Uterus (tissue), 4 donors: ENCODE measurements at places on chromosomes 16 and 17.

GRCh38 chr17:77281904-77282367, 141.2 kb downstream of the SEC14L1 start:
- no peak for DNase-seq

GRCh38 chr17:21125862-21126261, 902 bp upstream of the DHRS7B start:
- DNase-seq: no peak

GRCh38 chr16:31265329-31266245, 5.8 kb downstream of the ITGAM start:
- no peak for DNase-seq

- DNase-seq: no peak
Observed at GRCh38 chr17:61240851-61241468, 158.7 kb upstream of the TBX2 start.

DNA sequence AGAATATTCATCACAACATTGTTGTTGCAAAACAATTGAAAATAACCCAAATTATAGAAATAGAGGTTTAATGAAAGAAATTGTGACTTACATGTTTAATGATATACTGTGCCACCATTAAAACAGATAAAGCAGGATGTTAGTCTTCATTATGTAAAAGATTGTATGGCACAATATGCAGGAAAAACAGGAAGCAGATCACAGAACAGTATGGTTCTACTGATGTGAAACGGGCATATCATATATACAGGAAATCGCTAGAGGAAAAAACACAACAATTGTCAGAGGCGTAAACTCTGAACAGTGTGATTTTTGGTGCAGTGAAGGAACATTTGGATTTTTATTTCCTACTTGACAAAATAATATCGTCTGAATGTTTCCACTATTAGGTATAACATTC, 22.0 kb downstream of the OR3A1 start:
- no peak for DNase-seq

DNA sequence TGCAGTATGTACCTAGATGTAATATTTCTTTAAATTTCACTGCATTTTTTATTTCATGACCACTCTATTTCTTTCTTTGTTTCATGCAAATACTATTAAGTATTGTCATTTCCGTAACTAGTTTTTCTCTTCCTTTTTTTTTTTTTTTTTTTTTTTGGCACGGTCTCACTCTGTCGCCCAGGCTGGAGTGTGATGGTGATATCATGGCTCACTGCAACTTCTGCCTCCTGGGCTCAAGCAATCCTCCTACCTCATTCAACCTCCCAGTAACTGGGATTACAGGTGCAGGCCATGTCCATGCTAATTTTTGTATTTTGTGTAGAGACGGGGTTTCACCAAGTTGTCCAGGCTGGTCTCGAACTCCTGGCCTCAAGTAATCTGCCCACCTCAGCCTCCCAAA, 70.7 kb downstream of the TMEM114 start:
- DNase-seq: no peak

- no peak for DNase-seq
Observed at GRCh38 chr17:9668517-9668916, 23.2 kb downstream of the USP43 start.

GRCh38 chr17:36721560-36722120, 120.3 kb downstream of the MRM1 start:
- no peak for DNase-seq

GRCh38 chr17:3692346-3692745, 3.6 kb downstream of the P2RX5 start:
- no peak for DNase-seq

GRCh38 chr16:71666928-71667707, 41.1 kb downstream of the MARVELD3 start:
- no peak for DNase-seq

DNA sequence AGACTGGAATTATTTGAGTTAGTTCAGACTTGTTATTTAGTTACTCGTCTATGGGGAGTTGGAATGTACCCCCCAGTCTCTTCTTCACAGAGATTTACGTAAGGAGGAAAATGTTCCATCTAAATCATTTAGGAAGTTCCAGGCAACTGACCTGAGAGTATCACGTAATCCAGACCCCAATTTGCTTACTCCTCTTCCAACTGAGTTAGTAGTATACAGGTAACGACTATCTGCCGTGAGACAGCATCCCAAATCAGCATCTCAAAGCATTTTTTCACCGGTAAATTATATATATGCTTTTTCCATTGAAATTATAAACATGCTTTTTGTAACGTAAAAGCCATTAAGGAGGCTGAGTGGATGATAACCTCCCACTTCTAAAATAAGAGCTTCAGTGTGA, 214.3 kb upstream of the WSB1 start:
- no peak for DNase-seq

GRCh38 chr16:87765473-87765775, 362 bp downstream of the KLHDC4 start:
- DNase-seq: no peak

DNA sequence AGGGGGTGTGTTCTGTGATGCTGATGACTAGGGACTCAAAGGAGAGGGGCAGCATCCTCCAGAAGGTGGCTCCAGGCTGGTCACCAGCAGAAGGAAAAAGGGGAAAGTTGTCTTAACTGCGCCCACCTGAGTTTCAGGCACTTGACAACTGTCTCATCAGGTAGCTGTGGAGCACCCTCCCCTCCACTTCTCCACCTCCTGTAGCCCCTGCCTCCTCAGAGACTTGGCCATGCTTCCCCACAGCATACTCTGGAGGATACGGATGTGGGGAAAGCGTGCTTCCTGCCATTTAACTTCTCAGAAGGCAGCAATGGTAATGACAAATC, 17.9 kb downstream of the CFAP20 start:
- no peak for DNase-seq

GRCh38 chr17:69142175-69142802, 594 bp upstream of the ABCA6 start:
- no peak for DNase-seq

DNA sequence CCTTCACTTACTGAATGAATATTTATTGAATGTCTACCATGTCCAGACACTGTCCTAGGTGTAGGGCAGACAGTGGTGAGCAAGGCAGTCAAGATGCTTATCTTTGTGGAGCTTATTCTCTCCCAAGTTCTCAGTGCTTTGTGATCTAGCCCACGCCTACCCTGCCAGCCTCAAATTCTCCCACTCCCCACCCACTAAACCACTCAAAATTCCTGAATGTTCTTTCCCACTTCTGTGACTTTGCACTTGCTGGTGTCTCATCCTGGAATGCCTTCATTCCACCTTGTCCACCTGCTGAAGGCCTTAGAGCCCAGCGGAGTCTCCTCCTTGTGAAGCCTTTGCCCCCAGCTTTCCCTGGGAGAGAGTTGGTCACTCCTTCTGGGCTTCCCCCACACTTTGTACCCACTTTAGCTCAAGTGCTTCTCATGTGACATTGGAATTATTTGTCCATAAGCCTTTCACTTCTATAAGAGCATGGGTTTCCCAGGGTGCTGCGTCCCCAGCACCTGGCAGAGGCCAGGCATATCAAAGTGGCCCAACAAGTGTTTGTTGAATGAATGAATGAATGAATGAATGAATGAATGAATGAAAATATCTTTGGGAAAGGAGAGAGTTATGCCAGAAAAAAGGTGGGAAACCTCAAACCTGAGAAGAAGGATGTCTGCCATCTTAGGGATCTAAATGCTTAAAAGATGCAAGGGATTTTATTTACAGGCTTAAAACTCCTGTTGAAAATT, 23.0 kb downstream of the CCDC182 start:
- DNase-seq: no peak

GRCh38 chr16:49048557-49048956, 233.1 kb downstream of the CBLN1 start:
- DNase-seq: no peak

DNA sequence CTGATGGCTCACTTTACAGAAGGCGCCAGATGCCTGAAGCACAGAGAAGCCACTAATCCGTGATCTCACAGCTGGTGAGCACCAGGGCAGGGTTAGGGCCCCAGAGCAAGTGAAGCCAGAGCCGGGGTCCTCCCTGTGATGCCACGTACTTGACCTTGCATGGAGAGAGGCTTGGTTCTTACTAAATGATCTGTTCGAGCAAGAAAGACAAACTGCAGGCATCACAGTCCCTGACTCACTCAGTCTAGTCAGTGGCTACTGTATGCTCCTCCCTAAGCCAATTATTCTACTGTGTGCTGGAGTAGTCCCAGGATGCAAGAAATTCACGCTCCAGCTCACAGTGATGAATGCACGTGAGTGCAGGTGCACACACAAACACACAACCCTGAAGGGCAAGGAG, 55.4 kb downstream of the SDK2 start:
- no peak for DNase-seq

DNA sequence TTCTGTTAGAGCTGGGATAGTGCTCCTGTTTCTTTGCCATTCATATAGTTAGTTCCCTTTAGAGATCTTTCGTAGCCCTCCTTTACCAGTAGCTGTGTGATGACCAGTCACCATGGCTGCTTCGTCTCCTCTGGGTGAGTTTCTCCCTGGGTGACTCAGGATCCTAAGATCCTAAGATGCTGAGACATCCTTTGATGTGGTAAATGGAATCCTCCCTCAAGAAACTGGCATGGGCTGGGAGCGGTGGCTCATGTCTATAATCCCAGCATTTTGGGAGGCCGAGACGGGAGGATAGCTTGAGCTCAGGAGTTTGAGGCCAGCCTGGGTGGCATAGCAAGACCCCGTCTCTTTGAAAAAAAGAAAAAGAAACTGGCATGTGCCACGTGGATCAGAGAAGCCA, 5.9 kb downstream of the PHAF1 start:
- DNase-seq: no peak

GRCh38 chr16:56048425-56049105, 142.7 kb upstream of the GNAO1 start:
- no peak for DNase-seq

DNA sequence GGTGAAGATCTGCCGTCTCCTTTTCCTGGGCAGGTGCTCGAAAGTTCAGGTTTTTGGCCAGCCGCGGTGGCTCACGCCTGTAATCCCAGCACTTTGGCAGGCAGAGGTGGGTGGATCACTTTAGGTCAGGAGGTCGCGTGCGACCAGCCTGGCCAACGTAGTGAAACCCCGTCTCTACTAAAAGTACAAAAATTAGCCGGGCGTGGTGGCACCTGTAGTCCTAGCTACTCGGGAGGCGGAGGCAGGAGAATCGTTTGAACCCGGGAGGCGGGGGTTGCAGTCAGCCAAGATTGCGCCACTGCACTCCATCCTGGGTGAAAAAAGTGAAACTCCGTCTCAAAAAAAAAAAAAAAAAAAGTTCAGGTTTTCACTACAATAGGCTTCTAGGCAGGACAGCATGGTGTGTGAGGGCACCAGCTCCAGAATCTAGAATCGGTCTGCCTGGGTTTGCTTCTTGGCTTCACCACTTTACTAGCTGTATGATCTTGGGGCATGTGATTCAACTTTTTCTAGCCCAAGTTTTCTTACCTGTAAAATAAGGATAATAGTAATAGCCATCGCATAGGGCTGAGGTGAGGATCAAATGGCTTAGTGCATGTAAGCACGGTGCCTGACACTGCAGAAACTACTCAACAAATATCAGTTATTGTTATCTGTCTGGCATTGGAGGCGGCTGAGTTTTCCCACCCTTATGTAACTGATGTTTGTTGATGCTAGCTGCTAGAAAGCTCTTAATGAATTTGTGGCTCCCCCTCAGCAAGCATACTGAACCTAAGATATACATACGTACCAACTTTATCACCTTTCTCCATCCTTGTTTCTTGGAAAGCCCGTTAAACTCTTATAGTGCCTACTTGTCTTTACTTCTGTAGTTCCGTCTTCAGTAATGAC, 1.3 kb downstream of the PSMD12 start:
- no peak for DNase-seq

DNA sequence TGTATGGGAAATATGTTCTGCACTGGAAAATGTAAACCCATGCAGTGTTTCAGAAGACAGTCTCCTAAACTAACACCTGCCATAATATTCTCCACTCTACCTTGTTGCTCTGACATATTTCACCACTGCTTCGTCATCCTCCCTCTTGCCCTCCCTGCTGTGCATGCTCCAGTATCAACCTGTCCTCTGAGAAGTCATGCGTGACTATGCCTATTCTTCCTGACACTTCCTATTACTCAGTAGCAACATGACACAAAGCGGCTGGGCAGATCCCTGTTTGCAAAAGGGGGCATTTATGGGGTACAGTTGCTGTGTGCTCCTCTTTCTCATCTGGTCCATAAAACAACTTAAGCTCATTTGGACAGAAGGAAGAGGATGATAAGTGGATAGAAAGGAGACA, 805.6 kb upstream of the EEF2KMT start:
- no peak for DNase-seq

DNA sequence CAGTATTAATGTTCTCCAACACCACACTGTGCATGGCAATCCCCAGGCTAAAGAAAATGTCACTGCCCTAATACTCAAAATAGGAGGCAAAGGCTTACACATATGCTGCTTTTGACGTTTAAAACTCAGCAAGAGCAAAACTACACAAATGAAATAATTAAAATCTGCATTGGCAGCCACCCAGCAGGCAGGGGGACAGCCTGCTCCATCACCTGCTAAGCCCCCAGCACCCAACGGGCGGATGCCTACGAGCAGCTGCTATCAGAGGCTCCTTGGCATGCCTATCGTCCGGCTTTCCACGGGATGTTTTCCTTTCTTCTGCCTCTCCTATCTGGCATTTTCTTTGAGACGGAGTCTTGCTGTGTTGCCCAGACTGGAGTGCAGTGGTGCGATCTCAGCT, 337.5 kb downstream of the SOX9 start:
- no peak for DNase-seq

DNA sequence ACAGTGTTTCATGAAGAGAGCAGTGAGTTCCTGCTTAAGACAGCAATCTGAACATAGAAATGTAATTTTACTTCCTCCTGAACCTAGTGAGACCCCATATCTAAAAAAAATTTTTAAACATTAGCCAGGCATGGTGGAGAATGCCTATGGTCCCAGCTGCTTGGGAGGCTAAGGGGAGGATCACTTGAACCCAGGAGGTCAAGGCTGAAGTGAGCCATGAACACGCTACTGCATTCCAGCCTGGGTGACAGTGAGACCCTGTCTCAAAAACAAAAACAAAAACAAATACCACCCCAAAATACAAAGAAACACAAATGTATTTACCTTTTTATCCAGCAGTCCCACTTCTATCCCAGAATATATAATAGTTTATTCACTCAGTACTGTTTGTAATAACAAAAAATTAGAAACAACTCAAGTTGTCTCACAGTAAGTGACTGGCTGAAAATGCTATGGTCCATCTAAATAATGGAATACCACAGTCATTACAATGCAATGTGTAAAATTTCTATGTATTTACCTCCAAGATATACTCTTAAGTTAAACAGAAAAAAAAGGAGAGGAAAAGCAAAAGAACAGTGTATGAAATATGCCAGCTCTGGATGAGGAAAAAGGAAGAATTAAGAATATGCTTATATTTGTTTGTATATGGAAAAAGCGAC, 16.3 kb downstream of the CFDP1 start:
- DNase-seq: no peak

- no peak for DNase-seq
Observed at GRCh38 chr17:17422641-17423040, 54.2 kb upstream of the MED9 start.

DNA sequence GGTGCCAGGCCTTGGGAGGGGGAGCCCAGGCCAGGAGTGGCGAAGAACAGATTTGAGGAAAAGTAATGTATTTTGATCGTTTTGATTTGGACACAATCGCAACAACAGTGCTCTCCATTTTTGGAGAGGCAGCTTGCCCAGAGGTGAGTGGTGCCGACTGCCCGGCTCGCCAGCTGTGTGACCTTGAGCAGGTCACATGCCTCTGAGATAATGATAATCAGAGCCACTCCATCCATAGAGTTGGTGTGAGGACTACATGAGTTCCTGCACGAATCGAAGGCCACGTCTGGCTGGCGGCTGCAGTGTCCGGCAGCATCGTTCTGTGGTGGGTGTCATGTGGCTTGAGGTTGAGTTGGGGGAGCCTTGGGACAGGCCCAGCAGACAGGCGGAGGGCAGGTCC, 20.7 kb downstream of the LLGL2 start:
- DNase-seq: no peak

- DNase-seq: no peak
Observed at GRCh38 chr17:75335315-75335714, 46.1 kb upstream of the SLC25A19 start.
